Muscle of arm (tissue), 14 donors: ENCODE measurements at places on chromosomes 1 and 21. TPM values are rescaled to one million over a fixed set of nuclear protein-coding genes. Genes with fewer than 3 reads are reported as not detected.
A peak's percentile ranks its signal among the peaks of the same experiment; 100 is the strongest.

- DNase-seq: no peak
Observed at GRCh38 chr1:26909951-26910342, 3.8 kb downstream of the NR0B2 start.

BRDT gene
- polyA plus RNA-seq: not detected

DNA sequence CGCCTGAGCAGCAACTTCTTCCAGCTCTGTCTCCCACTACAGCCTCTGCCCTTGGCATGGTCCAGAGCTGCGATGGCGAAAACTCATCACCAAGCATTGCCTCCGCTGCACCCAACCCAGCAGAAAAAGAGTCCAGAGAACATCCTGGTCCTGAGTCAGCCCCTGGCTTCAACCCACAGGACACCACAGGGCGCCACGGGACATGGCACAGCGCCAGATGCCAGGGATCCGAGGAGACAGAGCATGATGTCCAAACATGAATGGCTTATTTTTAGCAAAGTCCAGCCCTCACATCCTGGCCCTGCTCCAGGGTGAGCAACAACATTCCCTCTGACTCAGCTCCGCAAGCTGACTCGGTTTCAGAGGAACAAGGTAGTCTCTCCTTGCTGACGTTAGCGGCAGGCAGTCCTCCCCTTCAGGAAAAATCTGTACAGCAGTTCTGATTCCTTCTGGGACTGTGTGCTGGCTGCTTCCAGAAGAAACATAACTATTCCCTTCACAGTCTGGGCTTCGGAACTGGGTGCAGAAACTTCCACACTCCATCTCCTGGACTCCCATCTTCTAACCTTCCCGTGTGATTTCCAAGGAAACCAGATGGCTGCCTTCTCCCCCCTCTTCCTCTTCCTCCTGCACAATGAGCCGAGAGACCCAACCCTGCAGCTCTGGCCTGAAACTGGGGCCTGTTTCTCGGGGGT lies 131.3 kb downstream of the TOMM20 start:
- DNase-seq: peak; percentile 85

MROH9 gene
- polyA plus RNA-seq: not detected

GRCh38 chr1:181855380-181855779 lies 206.1 kb downstream of the ZNF648 start:
- DNase-seq: no peak

CR1L gene
- not detected for polyA plus RNA-seq

GRCh38 chr1:13900583-13900982 lies 200.6 kb downstream of the PRDM2 start:
- no peak for DNase-seq

- no peak for DNase-seq
Observed at GRCh38 chr1:46277658-46278373, 25.6 kb downstream of the LRRC41 start.

GRCh38 chr1:2322065-2322571 lies 69.2 kb downstream of the MORN1 start:
- DNase-seq: peak; percentile 93

- no peak for DNase-seq
Observed at GRCh38 chr1:207603777-207604176, 41.2 kb upstream of the CR1L start.

PTPN22 gene
- polyA plus RNA-seq: not detected

MTMR11 gene
- 21.7 TPM for polyA plus RNA-seq

- DNase-seq: no peak
Observed at GRCh38 chr1:99163671-99164070, 100.6 kb upstream of the PLPPR4 start.

DNA sequence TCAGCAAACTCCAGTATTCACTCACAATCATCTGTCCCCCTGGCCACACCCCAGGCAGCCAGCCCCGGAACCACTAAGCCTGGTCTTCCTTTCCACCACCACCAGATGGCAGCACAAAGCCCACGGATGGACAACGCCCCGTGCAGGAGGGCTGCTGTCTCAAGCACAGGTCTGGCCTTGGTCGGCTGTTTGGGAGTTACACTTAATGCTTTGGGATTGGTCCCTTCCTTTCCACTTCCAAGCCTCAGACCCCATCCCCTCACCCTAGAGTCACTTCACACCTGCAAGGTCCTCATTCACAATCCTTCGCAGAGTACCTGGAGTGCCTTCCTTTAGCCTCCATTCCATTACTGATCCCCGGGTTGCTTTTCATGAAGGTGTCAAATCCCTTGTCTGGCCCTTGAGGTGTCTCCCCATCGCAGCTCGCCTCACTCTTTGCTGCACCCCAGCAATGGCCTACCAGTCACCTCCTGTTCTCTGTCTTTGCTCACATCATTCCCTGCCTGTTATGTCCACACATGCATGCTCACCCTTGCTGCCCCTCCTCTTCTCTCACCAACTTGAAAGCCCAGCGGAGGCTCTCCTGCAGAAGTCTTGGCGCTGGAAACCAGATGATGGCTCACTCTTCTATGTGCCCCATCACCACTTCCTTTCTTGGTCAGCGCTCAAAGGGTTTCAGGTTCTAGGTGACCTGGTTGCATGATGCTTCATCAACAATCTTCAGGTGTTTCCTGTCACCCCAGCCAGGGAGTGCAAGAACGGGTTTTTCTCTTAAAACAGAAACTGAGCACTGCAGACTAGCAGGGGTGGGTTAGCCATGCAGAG lies 24.9 kb upstream of the KCNA2 start:
- DNase-seq: peak; percentile 32

DNA sequence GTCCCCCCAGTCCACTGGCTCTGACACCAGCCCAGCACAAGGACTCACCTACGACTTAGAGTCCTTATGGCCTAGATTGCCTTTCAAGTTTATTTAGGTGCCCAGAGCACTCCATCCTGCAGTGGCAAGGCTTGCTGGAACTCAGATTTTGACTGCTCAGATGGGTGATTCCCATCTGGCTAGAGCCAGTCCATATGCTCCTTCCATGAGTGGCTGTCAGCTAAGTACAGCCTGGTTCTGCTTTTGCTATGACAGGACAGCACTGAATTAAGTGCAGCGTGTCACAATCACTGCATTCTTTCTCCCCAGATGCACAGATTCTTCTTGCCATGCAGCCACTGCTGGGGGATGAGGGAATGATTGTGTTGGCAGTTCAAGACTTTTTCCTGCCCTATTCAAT lies 43.8 kb downstream of the GPR52 start:
- DNase-seq: no peak

LYPD8 gene
- not detected for polyA plus RNA-seq

DNA sequence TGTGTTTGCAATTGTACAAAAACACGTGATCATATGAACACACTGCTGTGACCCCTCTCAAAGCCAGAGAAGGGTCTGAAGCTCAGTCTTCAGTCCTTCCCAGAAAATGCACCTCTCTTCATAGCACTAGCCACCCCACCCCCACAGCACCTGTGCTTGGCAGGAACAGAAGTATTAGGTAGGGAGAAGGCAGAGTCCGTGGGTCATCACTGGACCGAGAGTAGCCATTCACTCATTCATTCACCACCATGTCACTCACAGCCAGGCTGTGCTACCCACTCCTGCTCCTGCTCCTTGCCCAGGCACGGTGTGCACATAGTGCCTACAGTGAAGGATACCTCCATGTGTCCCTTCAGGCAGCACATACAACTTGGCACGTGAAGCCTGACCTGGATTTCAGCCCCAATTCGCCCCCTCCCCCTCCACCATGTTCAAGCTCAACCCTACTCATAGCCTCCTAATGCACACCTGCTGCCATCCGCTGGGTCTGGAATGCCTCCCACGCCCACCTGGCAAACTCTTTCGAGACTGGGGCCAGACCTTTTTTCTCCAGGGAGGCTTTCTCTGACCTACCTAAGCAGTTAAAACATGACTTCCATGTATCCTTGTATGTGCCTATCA lies 81.9 kb upstream of the GALNT2 start:
- no peak for DNase-seq

SWT1 gene
- polyA plus RNA-seq: 9.6 TPM

DNA sequence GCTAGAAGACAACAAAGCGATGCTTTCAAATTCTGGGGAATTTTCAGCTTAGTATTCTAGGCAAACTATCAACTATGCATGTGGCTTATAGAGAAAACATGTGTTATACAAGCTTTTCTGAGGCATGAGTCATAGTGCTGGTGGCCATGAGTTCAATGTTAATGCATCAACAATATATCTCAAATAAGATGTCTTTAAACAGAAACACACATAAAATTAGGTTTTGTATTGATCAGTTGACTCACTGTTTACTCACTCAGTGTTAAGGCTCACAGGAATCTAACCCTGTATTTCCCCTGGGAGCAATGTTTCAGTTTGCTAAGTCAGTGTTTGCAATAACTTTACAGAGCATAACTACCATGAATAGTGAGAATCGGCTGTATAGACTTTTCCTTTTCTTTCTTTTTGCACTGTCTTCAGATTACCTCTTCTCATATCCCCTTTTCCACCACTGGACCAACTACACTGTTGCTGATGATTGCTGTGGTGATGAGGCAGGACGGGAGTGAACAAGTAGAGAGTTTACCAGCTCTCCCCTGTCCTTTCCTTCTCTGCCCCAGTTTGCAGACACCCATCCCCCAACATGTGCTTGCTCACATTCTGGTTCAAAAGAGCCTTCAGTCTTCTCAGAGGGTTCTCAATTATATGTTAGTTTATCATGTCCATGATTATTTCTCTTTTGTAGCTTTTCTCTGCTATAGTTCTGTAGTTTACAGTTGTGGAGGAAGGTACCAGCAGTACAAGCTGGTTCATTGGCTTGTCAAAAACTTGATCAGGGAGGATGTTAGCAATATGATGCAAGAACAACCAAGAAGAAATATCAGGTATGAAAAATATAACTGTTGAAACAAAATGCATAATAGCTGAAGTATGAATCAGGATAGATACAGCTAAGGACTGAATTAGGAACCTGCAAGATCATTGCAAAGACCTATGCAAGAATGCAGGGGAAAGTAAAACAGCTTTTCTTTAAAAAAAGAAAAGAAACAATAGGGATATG lies 23.9 kb downstream of the CD2 start:
- no peak for DNase-seq

SEMA6C gene
- polyA plus RNA-seq: 66.3 TPM

GRCh38 chr21:35868005-35868868 lies 192.1 kb downstream of the SETD4 start:
- no peak for DNase-seq

DNA sequence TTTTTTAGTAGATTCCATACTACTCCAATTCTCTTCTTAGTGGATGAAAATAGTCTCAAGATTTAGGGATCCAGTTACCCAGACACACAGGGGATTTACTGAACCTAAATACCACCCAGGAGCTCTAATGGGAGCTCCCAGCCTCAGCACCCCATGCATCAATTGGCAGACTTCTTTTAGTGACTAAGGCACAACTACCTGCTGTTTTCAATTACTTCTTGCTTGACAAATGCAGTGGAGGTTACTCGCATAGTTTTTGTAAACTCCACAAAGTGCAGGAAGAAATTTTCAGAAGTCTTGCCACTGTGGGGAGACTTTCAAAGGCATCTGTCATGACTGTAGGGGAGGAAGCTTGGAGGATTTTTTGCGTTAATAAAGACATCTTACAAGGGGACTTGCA lies 35.5 kb upstream of the MAP10 start:
- no peak for DNase-seq

NLRP3 gene
- 1.1 TPM for polyA plus RNA-seq

DNA sequence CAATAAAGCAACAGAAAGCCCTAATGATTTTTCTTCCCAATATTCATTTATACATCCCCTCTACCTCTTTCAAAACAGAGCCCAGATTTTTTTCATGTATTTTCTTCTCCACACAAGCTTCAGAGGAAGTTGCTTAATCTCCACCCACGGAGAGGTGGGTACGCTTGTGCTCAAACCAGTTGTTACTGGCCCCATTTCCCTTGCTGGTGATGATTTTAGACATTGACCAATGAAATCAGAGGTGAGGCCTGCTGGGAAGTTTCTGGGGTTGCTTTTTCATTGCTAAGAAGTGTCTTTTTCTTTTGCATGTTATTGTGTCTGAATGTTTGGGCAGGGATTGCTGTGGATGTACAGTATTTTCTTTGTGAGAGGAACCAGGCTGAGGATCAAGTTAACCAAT lies 448.1 kb upstream of the B3GALT2 start:
- no peak for DNase-seq

DYRK3 gene
- not detected for polyA plus RNA-seq

DNA sequence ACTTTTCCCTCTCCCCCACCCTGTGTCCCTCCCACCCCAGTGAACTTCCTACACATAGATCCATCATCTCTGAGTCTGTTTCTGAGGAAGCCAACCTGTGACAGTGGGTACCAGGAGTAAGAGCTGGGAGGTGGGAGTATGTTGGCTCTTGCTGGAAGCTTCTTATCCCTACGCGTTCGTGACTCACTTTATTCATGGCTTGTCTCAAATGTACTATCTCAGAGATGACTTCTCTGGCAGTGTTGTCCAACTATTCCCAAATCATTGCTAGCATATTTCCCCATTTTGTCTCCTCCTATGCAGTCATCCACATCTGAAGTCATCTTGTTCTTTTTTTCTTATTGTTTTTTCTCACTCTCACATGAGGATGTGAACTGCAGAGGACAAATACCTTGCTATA lies 88.0 kb downstream of the HIVEP3 start:
- DNase-seq: no peak

SV2A gene
- 3.4 TPM for polyA plus RNA-seq

- no peak for DNase-seq
Observed at GRCh38 chr1:227397354-227397978, 79.2 kb upstream of the CDC42BPA start.

DNA sequence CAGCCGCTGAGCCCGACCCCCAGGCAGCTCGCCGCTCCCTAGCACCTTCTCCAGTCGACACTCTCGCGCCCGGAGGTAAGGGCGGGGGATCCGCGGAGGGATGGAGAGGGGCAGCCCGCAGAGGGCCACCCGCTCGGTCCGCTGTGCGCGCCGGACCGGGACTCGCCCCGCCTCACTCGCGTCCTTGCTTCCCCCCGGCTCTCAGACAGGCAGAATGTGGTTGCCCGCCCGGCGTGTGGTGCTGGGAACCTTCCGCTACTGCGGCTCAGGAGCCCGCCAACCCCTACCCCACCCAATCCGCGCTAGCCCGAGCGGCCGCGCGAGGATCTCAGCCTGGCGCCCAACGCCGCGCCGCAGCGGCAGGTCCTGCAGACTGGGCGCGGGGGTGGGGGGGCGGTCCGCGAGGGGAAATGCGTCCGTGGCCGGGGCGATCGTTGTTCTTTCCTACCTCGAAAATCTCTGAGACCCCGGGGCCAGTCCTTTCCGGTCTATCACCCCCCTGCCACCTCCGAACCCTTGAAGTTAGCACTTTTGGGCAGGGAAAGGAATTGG lies 404 bp downstream of the LRRC8C start:
- peak; percentile 51 for DNase-seq

FLG gene
- 0.31 TPM for polyA plus RNA-seq

- no peak for DNase-seq
Observed at GRCh38 chr1:46013581-46013980, 118.8 kb downstream of the PIK3R3 start.

DNA sequence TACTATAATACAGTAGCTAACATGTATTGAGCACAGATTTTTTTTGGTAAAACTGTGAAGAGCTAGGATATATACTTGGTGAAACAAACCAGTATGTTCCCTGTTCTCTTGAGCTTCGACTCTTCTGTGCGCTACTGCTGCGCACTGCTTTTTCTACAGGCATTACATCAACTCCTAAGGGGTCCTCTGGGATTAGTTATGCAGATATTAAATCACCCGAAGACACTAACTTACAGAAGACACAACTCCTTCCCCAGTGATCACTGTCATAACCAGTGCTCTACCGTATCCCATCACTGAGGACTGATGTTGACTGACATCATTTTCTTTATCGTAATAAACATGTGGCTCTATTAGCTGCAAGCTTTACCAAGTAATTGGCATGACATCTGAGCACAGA lies 24.7 kb downstream of the LGALS8 start:
- no peak for DNase-seq

COL6A2 gene
- polyA plus RNA-seq: 918 TPM
